Peyer's patch (tissue), 4 donors: ENCODE measurements at places on chromosomes 13 and 19.

DNA sequence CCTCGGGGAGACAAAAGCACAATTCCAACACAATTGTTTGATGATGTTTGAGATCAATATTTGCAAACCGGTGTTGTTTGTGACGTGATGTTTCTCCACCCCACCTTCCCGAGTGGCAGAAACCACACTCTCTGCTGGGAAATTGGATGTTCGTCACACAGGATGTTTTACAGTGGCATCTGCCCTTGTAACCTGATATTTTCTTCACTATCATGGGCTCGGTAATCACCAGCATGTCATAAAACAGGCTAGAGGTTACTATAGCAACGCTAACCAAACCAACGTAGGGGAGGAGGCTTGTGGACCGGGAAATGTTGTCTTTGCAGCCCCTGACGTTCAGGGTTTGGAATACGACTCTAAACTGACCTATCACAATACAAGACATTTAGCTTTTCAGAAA is 454.5 kb downstream of the IRS2 start:
- no peak for DNase-seq

DNA sequence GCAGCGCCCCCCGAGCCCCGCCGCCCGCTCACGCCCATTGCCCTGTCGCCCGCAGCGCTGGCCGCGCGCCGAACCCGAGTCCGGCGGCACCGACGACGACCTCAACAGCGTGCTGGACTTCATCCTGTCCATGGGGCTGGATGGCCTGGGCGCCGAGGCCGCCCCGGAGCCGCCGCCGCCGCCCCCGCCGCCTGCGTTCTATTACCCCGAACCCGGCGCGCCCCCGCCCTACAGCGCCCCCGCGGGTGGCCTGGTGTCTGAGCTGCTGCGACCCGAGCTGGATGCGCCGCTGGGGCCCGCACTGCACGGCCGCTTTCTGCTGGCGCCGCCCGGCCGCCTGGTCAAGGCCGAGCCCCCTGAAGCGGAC is 518 bp downstream of the KLF2 start:
- peak; percentile 74 for DNase-seq

GRCh38 chr19:51064534-51065220 is at the start of gene KLK13:
TSS of gene KLK13 (minus strand) at chr19:51065092. CDS start at chr19:51065067, 25 bp downstream.
- no peak for DNase-seq

DNA sequence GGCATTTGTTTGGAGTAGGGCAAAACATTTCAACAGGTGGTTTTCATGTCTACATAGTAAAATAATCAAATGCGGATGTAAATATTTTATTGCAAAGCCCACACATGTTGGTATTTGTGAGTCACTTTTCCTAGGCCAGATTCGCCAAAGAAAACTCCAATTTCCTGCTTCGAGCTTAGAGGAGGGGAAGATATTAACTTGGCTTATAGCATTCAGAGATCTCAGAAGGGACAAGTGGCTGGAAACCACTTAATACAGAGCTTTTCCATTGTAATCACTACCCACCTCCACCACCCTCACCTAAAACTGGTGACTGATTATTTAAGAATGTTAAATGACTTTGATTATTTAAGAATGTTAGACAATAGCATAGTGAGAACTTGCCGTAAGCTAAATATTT is 530.6 kb upstream of the SPRY2 start:
- DNase-seq: no peak

- DNase-seq: no peak
Measured at GRCh38 chr19:10839114-10840050, 3.4 kb upstream of the TMED1 start.

GRCh38 chr19:36750066-36750691 is 22.4 kb downstream of the ZNF850 start:
- DNase-seq: no peak

DNA sequence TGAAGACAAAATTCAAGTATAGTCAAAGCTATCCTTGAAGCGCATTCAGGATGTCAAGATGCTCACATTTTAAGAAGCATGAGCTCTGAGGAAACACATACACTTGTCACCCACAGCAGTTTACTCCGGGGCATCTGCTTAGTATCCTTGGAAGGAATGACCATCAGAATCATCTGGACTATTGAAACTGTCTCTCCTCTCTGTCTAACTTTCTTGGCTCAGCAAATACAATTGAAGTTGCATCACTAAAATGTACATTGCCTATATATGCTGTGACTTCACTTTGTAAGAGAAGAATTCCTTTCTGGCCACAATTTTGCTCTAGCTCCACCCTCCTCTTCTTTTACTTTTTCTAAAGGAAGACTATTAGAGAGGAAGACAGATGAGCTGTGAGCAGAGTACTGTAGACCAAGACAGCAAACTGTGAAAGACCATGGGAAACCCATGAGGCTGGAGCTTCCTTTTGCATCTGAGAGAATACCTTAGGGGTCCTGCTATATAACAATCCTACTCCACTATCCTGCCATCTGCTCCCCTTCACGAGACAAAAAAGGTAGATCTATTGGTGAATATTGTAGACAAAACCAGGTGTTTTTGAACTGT is 906.3 kb downstream of the PCDH9 start:
- no peak for DNase-seq

GRCh38 chr13:28409648-28410047 is 85.3 kb downstream of the FLT1 start:
- DNase-seq: no peak

GRCh38 chr19:7318176-7318575 is 24.0 kb upstream of the INSR start:
- DNase-seq: no peak

DNA sequence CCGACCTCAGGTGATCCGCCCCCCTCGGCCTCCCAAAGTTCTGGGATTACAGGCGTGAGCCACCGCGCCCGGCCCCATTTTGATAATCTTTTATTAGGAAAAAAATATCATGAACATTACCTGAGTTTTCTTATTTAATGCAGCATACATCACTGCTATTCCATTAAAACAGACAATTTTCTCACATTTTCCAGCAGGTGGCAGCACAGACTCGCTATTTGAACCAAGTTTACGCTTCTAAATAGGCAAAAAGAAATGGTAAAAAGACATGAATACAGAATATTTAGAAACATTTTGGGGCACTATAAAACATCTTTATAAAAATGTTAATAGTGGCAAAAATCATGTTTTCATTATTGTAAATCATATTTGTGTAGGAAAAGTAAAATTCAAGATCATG is 903.1 kb downstream of the SLITRK6 start:
- no peak for DNase-seq

DNA sequence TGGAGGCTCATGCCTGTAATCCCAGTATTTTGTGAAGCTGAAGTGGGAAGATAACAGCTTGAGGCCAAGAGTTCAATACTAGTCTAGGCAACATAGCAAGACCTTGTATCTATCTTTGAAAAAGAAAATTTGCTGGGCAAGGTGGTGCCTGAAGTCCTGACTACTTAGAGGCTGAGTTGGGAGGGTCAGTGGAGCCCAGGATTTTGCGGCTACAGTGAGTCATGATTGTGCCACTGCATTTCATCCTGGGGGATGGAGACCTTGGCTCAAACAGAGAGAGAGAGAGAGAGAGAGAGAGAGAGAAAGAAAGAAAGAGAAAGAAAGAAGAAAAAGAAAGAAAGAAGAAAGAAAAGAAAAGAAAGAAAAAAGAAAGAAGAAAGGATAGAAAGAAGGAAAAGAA is 1872.3 kb upstream of the PCDH20 start:
- no peak for DNase-seq

GRCh38 chr13:101332583-101332982 is 83.7 kb downstream of the NALCN start:
- DNase-seq: no peak

- DNase-seq: no peak
Measured at GRCh38 chr19:16645140-16645539, 14.8 kb downstream of the SMIM7 start.

DNA sequence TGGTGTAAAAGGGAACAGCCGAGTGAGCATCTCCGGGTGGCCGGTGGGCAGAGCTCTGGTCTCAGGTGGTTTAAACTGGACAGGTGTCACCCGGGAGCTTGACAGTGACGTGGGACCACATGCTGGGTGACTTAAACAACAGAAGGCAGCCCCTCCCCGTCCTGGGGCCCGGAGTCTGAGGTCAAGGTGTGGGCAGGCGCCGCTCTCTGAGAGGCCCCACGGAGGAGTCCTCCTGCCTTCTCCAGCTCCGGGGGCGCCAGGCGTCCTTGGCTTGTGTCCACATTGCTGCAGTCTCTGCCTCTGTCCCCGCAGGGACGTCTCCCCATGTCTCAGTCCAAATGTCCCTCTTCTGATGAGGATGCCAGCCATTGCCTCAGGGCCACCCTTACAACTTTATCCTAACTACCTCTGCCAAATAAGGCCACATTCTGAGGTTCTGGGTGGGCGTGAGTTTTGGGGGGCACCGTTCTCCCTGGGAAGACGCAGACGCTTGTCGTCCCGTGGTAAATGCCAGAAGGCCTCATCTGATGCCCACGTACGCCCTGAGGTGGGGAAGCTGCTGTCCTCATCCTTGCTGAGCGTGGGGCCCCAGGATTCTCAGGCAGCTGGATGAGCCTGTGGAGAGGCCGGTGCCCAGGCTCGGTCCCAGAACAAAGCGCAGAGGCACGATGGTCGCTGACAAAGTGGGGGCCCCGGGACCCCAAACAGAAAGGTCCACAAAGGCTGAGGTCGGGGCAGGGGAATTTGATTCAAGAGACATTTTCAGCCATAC is 12.9 kb downstream of the GZMM start:
- DNase-seq: no peak

DNA sequence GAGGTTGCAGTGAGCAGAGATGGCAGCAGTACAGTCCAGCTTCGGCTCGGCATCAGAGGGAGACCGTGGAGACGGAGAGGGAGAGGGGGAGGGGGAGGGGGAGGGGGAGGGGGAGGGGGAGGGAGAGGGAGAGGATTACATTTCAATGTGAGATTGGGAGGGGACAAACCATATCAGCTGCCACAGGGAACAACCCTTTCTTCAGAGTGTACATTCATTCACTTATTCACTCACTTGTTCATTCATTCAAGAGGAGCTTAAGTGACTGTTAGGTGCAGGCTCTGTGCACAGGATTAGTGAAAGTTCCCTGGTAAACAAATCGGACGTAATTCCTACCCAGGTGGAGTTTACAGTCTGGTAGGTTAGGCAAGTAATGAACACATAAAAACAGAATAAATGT is 65.6 kb upstream of the MEDAG start:
- no peak for DNase-seq

DNA sequence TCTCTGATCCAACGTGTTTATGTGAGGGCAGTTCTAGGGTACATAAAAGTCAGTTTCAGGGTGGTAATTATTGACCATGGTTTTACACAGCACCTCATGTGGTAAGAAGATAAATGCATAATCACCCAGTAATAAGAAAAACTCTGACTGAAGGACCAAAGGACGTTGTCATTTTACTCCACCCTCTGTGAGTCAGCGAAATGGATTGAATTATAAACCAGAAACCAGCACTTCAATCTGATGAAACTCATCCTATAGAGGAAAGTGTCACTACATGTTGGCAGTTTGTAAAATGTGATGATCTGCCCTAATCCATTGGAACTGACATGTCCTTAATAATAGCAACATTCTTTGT is 406.8 kb downstream of the KLF5 start:
- DNase-seq: no peak

GRCh38 chr13:97266332-97266731 is 44.2 kb downstream of the MBNL2 start:
- DNase-seq: no peak

GRCh38 chr13:86684402-86684801 is 885.2 kb upstream of the SLITRK6 start:
- DNase-seq: no peak

- DNase-seq: peak; percentile 72
Measured at GRCh38 chr13:31200637-31200971, 829 bp downstream of the B3GLCT start.

GRCh38 chr13:90999401-90999800 is 348.1 kb upstream of the MIR17HG start:
- DNase-seq: no peak

DNA sequence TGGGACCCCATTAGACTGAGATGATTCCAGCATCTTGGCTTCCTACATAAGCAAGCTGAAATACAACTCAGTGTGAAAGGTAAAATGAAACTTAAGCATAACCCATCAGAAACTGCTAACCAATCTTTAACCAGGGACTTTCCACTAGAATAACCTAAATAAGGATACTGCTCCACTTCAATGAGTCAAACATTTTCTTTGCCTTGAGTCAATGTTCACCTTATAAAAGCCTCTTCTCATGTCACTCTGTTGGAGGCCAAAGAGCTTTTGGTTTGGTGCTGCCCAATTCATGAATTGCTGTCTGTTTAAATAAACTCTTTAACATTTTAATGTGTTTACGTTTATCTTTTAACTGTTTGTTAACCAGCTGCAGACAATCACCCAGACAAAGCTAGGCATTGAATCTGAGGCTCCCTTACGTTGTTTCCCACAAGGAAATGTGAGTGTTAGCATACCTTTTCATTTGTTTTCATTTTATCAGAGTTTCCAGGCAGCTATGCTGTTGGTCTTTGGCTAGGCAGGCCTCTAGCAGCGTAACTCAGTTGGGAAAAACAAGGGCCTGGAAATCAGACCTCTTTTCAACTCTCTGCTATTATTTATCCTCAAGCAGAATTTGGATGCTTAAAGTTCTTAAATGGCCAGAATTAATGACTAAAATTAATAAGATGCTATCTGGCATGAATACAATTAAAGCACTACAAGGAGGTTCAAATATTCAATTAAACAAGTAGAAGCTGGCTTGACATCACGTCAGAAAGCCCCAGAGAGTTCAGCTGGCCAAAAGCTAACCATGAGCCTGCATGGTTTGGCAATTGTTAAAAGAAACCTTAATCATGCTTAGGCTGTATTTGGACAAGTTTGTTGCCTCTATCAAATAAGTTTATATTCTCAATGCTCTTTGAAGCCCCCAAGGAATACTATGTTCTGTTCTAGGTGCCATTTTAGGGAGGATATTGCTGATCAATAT is 200.2 kb downstream of the DCLK1 start:
- DNase-seq: no peak

GRCh38 chr13:60604058-60604457 is 207.0 kb downstream of the TDRD3 start:
- DNase-seq: no peak

DNA sequence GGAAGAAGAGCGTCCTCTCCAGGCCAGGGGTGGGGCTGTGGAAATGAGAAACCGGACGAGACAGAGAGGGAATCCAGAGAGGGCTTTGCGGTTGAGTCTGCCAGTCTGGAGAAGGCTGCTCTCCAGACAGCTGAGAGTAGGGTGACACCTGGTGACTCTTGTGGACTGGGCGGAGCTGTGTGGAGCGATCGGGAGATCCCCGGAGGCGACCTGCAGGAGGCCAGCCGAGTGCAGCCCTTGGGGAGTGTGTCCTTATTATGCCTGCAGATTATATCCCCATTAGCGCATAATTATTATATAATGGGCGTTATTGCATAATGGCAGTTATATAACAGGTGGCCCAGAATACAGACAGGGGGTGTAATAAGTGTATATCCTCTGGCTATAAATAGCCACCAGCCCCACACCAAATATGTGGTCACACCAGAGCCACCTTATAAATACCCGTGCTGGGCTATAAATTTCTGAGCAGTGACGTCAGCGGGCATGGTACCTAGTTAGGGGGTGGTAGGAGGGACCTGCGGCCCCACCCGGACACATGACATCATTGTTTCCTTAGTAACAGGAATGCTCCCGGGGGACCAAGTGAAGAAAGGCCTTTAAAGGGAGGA is 41.2 kb downstream of the NFIX start:
- DNase-seq: peak; percentile 88

- no peak for DNase-seq
Measured at GRCh38 chr19:1632462-1633268, 19.8 kb downstream of the TCF3 start.

- no peak for DNase-seq
Measured at GRCh38 chr19:11058246-11059030, 30.8 kb upstream of the LDLR start.
